Hippocampal formation (tissue), 2 donors: ENCODE measurements at places on chromosomes 12 and 14.

GRCh38 chr12:30754383-30754749 is 385 bp downstream of the CAPRIN2 start:
- DNase-seq, result no peak

- no peak for DNase-seq
These were observed 23.2 kb downstream of the AMDHD1 start for GRCh38 chr12:95966287-95966870.

GRCh38 chr14:34665785-34666435 is 36.0 kb upstream of the SNX6 start:
- DNase-seq, result no peak

DNA sequence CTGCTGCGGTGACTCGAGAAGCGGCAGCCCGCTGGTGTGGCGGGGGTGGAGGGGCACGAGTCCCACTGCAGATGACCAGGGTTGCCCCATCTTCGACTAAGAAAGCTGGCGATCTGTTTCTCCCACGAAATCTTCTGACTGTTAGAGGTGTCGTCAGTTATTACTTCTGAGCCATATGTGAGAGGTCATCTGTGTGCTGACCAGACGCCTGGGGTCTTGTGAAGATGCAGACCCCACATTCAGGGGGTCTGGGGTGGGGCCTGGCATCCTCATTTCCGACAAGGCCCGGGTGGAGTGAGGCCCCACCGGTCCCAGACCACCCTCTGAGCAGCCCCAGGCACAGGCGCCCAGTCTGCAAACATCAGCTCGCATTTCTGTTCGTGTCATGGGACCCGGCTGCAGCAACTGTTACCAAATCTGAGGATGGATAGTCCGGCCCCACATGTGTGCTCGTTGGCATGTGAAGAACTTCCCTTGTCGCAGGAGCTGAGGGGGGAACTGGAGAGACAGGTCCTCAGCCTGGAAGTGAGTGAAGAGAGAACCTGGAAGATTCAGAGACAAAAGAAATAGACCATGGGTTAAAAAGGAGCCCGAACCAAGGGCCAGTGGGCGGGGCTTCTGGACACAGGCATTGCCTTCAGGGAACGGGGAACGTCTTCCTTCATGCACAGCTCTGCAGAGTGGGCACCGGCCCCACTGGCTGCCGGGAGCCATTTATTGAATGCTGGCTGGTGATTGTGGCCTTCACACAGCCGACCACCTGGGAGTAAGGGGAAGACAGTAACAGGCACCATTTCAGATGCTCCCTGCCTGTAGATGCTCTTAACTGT is 135.2 kb downstream of the ADGRD1 start:
- no peak for DNase-seq

GRCh38 chr14:86015511-86015910 is 485.6 kb downstream of the FLRT2 start:
- DNase-seq, result no peak

GRCh38 chr12:114314974-114315720 is 90.8 kb downstream of the TBX5 start:
- no peak for DNase-seq

- no peak for DNase-seq
These were observed 5.8 kb downstream of the DICER1 start for GRCh38 chr14:95151561-95151960.

- DNase-seq, result no peak
These were observed 38.6 kb upstream of the VPS33A start for GRCh38 chr12:122304924-122305323.

DNA sequence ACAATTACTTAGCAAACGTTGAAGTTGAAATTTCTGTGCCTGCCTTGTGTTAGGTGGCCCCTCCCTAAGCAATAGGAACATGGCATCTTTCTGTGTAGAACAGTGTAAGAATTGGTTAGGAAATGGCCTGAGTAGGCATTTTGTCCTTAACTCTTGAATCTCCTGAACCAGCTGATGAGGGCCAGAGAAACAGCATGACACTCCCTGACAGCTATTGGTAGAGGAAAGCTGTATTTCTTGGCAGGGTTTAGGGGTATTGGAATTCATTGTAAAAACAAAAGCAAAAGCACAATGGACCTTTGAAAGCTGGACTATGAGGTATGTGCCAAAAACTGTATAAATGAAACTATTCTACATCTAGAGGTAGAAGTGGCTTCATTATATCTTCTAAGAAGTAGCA is 40.6 kb upstream of the LRTM2 start:
- DNase-seq, result peak; percentile 72

GRCh38 chr12:106590601-106591000 is 7.8 kb downstream of the RFX4 start:
- DNase-seq, result no peak

DNA sequence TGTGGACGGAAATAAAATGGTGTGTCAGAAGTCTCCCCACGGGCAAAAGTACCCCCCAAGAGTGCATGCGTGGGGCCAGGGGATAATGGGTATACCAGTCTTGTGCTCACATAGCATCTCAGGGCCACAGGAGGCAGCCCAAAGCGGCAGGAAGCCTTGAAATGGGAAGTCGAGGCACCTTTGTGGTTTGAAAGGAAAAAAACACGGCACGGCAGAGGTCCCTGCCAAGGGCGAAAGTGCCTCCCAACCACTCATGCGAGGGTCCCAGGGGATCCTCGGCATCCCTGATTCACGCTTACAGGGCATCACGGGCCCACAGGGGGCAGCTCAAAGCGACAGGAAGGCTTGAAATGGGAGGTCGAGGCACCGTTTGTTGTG is 583.2 kb downstream of the ALG10 start:
- no peak for DNase-seq

GRCh38 chr12:96386794-96387193 is 13.4 kb downstream of the CDK17 start:
- DNase-seq, result no peak

DNA sequence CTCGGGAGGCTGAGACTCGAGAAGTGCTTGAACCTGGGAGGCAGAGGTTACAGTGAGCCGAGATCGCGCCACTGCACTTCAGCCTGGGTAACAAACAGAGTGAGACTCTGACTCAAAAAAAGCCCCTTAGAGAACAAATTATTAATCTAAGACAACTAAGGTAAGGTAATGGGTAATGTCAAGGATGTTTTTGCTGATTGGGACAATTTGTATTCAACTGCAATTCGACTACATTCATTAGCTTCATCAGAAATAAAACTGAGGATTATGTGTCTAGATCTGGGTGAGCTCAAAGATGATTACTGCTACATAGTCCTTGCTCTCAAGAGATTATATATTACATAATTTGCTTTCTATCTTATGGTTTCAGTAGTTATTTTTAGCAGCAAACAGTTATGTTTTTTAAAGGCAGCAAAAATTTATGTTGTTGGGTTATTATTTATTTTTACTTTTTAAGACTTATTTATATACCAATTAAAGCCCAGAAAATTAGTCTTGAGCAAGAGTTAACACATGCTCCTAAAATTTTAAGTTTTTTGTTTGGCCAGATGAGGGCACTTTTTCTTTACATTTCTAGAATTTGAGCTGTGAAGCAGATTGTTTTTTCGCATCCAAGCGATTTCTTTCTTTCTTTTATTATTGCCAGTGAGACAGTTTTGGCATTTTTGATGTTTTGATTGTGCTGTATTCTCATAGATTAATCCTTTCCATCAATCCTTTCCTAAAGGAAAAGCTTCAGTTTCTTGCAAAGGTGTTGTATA is 52.3 kb downstream of the PLEKHA5 start:
- no peak for DNase-seq

- no peak for DNase-seq
These were observed 2.3 kb downstream of the INF2 start for GRCh38 chr14:104691546-104692260.

GRCh38 chr14:73422515-73422914 is 35.8 kb downstream of the NUMB start:
- DNase-seq, result no peak
